Activated T-cell treated with anti-CD3 and anti-CD28 coated beads, Interleukin-2, amount 50 U/mL, for 72 hours (primary cell): ENCODE measurements at places on chromosomes 3 and 15. TPM values are rescaled to one million over a fixed set of nuclear protein-coding genes. Genes with fewer than 3 reads are reported as not detected.

The TMEM212 gene
- total RNA-seq = not detected

The ATP13A5 gene
- not detected for total RNA-seq

The MCTP2 gene
- 49.9 TPM for total RNA-seq

The GTPBP8 gene
- total RNA-seq = 27.0 TPM

The RAB27A gene
- total RNA-seq = 205 TPM

The C2CD4B gene
- total RNA-seq = 0.90 TPM

The TMEM108 gene
- not detected for total RNA-seq

The TRIM59 gene
- 39.9 TPM for total RNA-seq

The SKOR1 gene
- 0.95 TPM for total RNA-seq

The CHRD gene
- not detected for total RNA-seq

The TRIM69 gene
- 86.1 TPM for total RNA-seq

The RTP3 gene
- not detected for total RNA-seq

The DAZL gene
- not detected for total RNA-seq

The CMSS1 gene
- total RNA-seq = 88.5 TPM

The ARGFX gene
- total RNA-seq = not detected

The NME9 gene
- 0.53 TPM for total RNA-seq

The SYNPR gene
- total RNA-seq = not detected

The HESX1 gene
- total RNA-seq = 0.62 TPM

The LRTM1 gene
- not detected for total RNA-seq

The EXD1 gene
- total RNA-seq = not detected

The ERICH6 gene
- 0.19 TPM for total RNA-seq

The SNAP23 gene
- 79.7 TPM for total RNA-seq

The ATP10A gene
- total RNA-seq = 21.9 TPM

The CACNA1D gene
- 1.9 TPM for total RNA-seq

The MESP2 gene
- not detected for total RNA-seq

The PPP2R3A gene
- total RNA-seq = 0.49 TPM

The SEMA3G gene
- total RNA-seq = 0.36 TPM

The OR5AC2 gene
- not detected for total RNA-seq

The DNAH1 gene
- total RNA-seq = 31.4 TPM

The NRG4 gene
- not detected for total RNA-seq

The GALNT15 gene
- total RNA-seq = not detected

The WNT5A gene
- 1.8 TPM for total RNA-seq

The PRR20G gene
- total RNA-seq = not detected

The ZBED2 gene
- 597 TPM for total RNA-seq

The PLSCR2 gene
- total RNA-seq = 0.34 TPM

The PEAK1 gene
- total RNA-seq = 33.6 TPM

The ALS2CL gene
- total RNA-seq = 3.1 TPM

The GOLGA6B gene
- total RNA-seq = not detected

The IL20RB gene
- total RNA-seq = 2.0 TPM

The GPR62 gene
- 0.10 TPM for total RNA-seq
